ELR (cell line): ENCODE measurements at places on chromosomes 2 and 18.
A peak's percentile ranks its signal among the peaks of the same experiment; 100 is the strongest.

DNA sequence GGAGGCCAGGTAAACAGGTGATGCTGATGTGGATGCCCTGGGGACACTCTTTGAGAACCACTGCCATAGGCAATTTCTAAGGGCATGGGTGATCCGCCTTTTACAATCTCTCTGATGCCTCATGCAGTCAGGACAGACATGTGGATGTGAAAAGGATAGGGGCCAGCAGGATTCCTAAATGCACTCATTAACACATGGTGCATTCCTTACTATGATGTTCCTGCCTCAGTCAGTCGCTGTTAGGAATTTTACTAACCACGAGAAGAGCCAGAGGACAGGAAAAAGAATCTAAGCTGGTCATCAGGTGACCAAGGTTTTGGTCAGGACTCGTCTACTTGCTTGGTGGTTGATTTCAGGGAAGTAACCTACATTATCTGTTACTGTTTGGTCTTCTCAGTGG lies 191.0 kb downstream of the ARL4C start:
- peak; percentile 42 for DNase-seq

DNA sequence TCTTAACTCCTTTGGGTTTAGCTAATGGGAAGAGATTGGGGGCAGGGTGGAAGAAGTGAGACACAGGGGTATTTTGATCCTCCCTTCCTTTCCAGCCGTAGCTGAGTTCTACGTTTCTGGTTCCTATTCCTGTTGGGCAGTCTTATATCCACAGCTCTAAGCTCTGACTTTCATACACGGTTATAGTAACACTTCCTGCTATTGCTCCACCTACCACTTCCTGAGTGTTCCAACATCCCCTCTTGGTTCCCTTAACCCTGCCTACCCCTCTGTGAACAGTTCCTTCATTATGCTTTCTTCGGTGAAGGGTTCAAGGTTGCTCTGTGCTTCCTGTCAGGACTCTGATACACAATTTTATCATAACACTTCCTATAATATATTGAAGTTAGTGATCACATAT lies 205.1 kb downstream of the DNAH7 start:
- no peak for DNase-seq

GRCh38 chr2:214801068-214801467 lies 8.4 kb downstream of the BARD1 start:
- DNase-seq = no peak

DNA sequence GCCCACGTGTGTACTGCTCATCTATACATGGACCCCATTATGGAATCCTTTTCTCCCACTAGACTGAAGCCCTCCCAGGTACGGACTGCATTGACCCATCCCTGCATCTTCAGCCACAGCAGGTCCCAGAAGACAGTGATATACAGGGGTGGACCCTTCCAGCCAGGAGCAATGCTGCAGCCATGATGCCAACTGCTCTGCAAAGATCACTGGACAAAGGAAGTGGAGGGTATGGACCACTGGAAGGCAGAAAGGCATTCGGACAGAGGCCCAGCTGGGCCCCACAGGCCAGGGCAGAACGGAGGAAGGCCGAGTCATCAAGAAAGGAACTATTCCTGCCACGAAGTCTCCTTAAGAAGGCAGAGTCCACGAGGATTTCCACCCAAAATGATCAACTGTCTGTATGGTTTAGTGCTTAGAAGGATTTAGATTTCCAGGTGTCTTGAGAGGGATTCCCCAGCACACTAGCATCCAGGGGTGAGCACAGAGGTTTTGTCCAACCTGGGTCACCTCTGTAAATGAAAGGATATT lies 93.4 kb downstream of the TWIST2 start:
- no peak for DNase-seq

GRCh38 chr18:63189817-63190216 lies 129.8 kb downstream of the BCL2 start:
- DNase-seq = no peak

- DNase-seq = peak; percentile 11
Observed at GRCh38 chr2:165787334-165787733, 6.7 kb downstream of the GALNT3 start.

DNA sequence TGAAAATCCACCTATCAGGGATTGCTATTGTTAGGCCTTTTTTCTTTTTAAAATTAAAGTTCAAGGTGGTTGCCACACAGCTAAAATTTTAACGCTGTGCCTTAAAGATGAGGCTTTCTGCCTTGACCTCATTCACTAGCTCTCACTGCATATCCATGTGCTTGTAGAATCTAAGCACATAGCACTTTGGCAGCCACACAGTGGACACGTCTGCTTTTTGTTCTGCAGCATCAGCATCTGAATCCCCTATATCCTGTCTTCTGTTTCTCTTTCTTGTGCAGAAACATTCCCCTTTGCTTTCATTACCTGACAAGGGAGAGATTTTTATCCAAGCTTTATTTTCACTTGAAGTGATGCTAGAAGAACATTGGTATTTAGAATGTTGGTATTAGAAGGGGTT lies 38.1 kb downstream of the RALB start:
- DNase-seq = no peak
